ENCODE measurements at places on chromosomes 13 and 19.

GRCh38 chr19:52789440-52789839, 2.8 kb upstream of the ZNF600 start:
- DNase-seq = no peak

DNA sequence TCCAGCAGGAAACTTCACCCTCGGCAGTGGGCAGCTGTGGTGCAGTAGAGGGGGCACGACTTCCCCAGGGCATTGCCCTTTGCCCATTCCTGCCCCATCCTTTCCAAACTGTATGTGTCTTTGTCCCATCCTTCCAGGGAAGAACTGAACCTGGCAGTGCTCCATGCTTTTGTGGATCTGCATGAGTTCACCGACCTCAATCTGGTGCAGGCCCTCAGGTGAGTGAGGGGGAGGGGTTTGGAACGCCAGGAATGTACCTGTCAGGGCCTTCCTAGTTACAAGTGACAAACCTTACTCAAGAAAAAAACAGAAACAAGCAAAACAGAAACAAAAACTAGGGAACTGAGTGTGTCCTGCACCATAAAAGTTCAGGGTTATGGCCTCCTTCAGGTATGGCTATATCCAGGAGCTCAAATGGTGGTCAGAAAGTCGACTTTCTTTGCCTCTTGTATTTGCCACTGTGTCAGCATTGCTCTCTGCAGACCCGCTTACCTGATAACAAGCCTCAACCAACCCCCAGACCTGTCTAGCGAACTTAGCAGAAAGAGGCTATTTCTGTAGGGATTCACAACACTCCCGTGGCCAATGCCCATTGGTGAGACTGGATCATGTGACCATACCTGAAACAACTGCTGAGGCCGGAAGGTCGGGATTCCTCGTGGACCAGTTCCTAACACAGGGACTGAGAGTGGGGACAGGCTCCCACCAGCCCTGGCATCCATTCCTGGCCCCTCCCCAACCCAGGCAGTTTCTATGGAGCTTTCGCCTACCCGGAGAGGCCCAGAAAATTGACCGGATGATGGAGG, 4.2 kb downstream of the CYTH2 start:
- DNase-seq = no peak

DNA sequence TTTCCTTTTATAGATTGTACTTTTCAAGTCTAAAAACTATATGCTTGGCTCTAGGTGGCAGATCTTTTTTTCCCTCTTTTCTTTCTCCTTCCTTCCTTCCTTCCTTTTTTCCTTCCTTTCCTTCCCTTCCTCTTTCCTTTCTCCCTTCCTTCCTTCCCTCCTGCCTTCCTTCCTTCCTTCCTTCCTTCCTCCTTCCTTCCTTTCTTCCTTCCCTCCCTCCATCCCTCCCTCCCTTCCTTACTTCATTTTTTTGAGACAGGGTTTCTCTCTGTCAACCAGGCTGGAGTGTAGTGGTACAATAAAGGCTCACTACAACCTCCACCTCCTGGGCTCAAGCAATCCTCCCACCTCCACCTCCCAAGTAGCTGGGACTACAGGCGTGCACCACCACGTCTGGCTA, 48.1 kb downstream of the F2RL3 start:
- DNase-seq = no peak

GRCh38 chr19:43789029-43789428, 8.3 kb upstream of the KCNN4 start:
- no peak for DNase-seq

DNA sequence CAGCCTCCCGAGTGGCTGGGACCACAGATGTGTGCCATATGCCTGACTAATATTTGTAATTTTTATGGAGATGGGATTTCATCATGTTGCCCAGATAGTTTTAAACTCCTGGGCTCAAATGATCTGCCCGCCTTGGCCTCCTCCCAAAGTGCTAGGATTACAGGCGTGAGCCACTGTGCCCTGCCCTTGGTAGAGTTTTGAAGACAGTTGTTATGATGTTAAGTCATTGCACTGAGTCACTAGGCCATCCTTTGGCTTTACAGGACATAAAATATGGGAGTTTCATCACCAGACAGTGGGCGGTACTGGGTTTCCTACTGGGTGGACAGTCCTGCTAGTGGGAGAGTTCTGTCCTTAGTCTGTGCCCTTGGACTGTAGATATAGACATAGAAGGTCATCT, 282.5 kb downstream of the ATP8A2 start:
- DNase-seq = no peak

DNA sequence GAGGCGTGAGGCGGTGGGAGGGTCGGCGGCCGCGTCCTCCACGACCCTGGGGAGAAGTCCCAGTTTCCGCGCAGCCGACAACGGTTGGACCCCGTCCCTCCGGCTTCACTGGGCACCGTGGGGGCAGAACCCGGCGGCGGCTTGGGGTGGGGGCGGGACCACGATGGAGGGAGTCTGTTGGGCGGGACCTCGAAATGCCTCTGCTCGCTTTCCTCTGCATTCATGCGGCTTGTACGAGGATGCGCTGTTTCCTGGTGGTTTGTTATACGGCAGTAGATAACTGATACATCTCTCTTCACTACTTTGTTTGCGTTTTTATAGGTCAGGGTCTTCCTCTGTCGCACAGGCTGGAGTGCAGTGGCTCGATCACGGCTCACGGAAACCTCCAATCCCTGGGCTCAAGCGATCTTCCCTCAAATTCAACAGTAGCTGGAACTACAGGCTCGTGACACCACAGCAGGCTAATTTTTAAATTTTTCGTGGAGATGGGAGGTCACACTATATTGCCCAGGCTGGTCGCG, 24.6 kb upstream of the ZNF846 start:
- DNase-seq = peak; percentile 52

Data from fibroblast of skin of abdomen (primary cell).